ENCODE measurements at places on chromosomes 11 and 22.

DNA sequence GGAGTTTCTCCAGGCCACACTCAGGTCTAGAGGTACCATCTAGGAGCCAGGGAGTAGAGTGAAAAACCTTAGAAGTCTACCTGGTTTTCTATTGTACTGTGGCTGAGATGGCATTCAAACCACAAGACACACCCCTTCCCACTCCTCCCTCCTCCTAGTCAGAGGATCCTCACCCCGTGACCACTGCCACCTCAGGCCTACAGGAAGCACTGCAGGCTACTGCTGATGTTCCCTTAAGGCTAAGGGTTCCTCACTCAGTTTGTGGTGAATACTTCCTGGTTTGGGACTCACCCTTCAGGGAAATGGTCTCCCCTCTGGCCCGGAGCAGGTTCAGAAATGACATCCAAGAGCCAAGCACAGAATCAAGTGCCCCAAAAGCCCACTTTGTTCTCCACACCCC lies 1293.9 kb downstream of the JRKL start:
- DNase-seq: no peak

DNA sequence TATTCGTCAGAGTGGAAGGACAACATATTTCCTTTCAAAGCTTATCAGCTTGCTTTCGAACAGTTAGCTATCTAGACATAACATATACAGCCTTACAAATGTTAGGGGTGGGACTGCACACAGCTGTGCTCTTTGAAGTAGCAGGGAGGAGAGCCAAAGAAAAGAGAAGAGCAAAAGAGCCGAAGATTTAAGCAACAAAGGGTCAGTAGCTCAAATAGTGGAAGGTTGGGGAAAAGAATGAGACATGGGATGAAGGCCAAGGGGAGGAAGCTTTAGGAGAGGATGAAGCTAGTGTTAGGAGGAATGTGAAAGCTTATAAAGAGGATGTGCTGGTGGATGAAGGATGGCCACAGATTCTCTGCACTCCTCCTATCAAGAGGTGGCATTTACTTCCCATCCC lies 31.8 kb upstream of the IGSF22 start:
- no peak for DNase-seq

GRCh38 chr22:27723708-27724107 lies 77.8 kb downstream of the MN1 start:
- DNase-seq: no peak

- DNase-seq: peak; percentile 65
Observed at GRCh38 chr11:789943-790342, at the start of gene CEND1. TSS of gene CEND1 (minus strand) at chr11:790090. CDS start at chr11:788576, 1,514 bp downstream.

GRCh38 chr11:117412653-117413275 lies 85.1 kb downstream of the CEP164 start:
- DNase-seq: no peak

- no peak for DNase-seq
Observed at GRCh38 chr22:50435291-50436014, 39.4 kb downstream of the SBF1 start.

GRCh38 chr11:65246506-65246905 lies 15.3 kb upstream of the POLA2 start:
- DNase-seq: no peak
